ENCODE measurements at places on chromosomes 12 and 14.
A peak's percentile ranks its signal among the peaks of the same experiment; 100 is the strongest.

DNA sequence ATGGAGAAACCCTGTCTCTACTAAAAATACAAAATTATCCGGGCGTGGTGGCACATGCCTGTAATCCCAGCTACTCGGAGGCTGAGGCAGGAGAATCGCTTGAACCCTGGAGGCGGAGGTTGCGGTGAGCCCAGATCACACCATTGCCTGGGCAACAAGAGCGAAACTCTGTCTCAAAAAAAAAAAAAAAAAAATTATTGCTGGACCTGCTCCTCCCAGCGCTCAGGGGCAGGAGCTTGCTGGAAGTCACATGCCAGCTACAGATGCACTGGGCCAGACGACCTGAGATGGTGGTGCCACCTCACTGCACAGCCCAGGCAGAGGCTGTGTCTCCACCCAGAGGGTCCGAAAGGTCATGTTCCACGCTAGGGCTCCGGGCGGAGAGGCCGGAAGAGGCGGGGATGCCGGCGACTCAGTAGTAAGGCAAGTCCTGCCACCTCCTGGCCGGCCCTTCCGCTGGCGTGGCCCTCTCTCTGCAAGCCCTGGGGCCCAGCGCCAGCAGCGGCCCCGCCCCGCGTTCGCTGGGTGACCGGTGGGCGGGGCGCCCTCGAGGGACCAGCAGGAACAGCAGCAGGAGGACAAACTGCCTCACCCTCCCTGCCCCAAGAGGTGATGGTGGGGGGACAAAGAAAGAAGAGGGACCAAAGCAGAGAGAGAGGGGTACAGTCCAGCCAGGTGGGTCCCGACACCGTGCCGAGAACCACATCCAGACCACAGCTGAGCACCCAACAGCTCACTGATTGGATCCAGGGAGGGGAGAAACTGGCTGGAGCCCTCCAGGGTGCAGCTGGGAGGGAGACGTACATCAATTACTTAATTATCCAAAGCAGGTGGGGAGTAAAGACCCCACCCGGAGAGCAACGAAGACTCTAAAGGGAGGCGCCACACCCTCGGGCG lies 3.6 kb upstream of the RHOF start:
- DNase-seq, result no peak

DNA sequence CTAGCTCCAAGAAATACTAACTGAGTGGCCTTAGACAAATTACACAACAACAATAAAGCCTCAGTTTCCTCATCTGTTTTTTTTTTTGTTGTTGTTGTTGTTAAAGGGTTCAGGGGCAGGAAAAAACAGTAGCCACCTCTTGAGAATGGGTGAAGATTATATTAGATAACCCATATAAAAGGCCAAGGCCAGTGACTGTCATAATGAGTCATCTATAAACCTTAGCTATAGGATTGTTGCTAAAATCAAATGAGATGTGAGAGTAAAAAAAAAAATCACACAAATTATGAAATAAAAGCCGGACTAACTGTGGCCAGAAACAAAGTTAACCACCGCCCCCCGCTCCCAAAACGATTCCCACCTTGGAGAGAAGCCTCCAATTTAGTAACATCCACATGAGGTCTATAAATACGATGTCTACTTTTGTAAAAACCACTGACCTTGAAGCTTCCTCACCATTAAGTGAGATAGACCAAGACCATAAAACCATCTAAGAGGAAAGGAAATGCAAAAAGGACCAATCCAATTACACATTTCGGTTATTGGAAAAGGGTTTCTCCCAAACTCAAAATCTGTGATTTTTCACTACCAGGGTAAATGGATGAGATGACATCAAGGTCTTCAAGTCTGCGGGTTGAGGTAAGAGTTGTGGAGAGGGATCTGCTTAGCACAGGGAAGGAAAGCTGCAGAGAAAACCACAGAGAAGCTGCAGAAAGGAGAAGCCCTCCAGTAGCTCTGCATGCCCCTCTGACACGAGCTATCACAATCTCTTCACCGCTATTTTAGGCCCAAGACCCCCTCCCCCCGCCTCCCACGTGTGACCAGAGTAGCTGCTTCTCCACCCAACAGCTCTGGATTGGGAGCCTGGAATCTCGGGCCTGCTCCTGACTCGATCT lies 1.0 kb downstream of the NAA25 start:
- DNase-seq, result no peak

GRCh38 chr12:19938031-19938430 lies 430.3 kb upstream of the PDE3A start:
- no peak for DNase-seq

GRCh38 chr14:77099425-77100167 lies 1.5 kb downstream of the CIPC start:
- peak; percentile 41 for DNase-seq

GRCh38 chr12:46669720-46670119 lies 156.1 kb downstream of the SLC38A4 start:
- no peak for DNase-seq

- no peak for DNase-seq
These were observed 618 bp downstream of the SEC23A start for GRCh38 chr14:39102265-39102968.

DNA sequence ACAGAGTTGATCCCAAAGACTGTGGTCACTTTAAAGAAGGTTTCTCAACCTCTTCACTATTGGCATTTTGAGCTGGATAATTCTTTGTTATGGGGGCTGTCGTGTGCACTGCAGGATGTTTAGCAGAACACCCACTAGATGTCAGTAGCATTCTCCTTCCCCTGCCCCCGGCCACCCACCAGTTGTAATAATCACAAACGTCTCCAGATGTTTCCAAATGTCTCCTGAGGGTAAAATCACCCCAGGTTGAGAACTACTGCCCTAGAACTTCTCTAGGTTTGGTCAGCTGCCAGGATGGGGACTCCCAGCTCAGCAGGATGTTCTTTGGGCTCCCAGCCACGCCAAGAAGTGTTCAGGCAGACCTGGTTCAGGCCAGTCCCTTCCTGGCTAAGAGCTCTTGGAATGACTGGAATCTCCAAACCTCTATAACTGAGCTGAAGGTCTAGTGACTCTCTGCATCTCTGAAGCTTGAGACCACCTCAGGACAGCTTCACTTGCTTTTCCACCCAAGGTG lies 12.5 kb upstream of the AJUBA start:
- DNase-seq, result no peak

- DNase-seq, result no peak
These were observed 31.5 kb upstream of the BHLHE41 start for GRCh38 chr12:26156201-26156871.

- no peak for DNase-seq
These were observed 225.4 kb downstream of the RBM19 start for GRCh38 chr12:113740699-113741098.

GRCh38 chr14:31118892-31119291 lies 88.7 kb downstream of the HECTD1 start:
- no peak for DNase-seq

GRCh38 chr12:31655208-31655607 lies 4.3 kb upstream of the ETFBKMT start:
- no peak for DNase-seq

- DNase-seq, result no peak
These were observed 8.2 kb upstream of the BATF start for GRCh38 chr14:75513911-75514672.

DNA sequence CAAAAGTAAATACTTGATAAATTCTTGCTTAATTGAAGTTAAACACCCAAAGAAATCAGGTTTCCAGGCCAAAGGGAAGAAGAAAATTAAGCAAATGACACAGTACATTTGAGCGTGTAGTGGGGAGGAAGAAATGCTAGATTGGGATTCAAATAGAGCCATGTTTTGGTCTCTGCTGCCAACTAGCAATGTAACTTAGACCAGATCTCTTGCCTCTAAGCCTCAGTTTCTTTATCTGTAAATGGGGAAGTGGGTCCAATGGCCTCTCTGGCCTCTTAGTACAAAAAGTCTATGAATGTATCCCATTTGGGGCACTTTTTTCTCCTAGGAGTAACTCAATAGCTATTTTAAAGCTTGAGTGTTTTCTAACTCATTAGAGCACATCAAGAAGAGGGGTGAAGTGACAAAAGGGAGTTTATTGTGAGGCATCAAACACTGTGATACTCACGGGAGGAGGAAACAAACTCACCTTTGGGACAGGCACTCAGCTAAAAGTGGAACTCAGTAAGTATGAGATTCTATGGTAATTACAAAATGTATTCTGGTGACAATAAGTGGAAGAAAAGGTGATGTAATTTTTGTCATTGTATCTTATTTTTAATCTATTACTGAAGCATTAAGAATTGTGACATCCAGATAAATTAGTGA lies 55.8 kb downstream of the DAD1 start:
- no peak for DNase-seq

DNA sequence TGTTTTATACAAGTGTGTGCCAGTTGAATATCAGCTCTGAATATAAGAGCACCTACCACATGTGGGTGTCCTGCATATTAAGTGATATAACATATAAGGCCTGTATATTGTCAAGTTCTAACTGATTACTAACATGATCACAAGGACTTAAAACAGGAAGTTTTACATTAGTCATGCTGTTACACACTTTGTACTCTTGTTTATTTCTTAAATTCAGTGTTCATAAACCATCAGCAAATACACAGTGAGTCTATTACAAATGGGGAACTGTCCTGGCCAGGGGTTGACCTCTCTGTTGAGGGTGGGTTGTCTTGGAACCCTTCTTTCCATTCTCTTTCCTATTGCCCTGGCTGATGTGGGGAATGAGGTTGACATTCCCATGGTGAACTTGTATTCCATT lies 19.1 kb downstream of the HELB start:
- no peak for DNase-seq

- peak; percentile 17 for DNase-seq
These were observed 272 bp downstream of the HECTD1 start for GRCh38 chr14:31207287-31207754.

DNA sequence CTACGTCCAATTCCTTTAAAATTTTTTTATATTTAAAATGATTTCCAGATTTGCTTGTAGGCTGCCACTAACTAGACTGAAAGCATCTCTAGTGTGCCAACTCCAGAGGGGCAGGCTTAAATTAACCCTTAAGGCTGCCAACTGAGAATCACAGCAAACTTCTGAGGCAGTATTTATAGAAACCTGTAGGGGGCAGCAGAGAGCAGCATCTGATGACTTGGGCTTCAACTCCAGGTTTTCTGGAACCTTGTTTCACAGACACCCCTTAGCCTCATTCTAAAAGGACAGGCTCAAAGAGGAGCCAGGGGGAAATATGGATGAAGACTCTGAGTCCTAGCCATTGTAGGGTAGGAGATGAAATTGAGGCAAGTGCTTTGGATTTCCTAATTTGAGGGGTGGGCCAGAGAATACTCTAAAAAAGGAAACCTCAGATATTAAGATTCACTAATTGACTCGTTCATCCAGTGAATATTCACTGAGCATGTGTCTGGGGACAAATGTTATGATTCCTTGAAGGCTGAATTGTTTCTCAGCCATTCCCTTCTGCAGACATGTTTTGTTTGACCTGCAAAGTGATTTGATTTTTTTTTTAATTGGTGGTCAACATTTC lies 63.3 kb upstream of the HSPB8 start:
- no peak for DNase-seq

- no peak for DNase-seq
These were observed 41.6 kb downstream of the FBXO21 start for GRCh38 chr12:117148642-117149041.
